ENCODE measurements at places on chromosomes 12 and 14.

DNA sequence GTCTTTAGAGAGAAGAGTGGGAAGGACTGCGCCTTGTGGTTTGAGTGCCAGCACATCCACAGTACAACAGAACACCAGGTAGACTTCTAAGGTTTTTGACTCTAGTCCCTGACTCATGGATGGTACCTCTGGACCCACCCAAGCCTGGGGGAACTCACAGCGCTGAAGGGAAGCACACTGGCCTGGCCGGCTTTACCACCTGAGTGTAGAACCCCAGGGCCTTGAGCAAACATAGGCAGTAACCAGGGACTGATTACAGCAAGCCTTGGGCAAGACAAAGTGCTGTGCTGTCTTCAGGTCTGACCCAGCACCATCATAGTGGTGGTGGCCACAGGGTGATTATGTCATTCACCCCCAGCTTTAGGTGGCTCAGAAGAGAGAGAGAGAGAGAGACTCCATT, 17.2 kb downstream of the EML5 start:
- no peak for DNase-seq

GRCh38 chr12:69619050-69619449, 8.3 kb upstream of the LRRC10 start:
- no peak for DNase-seq

GRCh38 chr14:91232052-91232451, 12.5 kb downstream of the GPR68 start:
- DNase-seq, result no peak

DNA sequence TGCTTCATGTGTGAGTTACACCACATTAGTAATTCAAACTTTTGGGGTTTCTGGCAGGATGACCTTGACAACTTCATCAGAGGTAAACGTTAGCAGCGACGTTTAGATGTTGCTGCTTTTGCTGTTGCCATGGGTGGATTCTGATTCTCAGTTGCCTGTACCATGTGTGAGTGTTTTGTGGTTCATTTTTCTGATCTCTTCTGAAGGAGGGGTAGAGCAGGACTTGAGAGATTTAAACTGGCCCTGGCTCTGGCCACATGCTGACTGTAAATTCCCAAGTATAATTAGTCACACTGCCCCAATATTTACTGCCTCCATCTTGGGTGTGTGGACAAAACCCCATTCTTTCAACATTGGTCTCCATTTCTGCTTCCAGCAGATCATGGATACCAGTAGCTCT, 110.4 kb downstream of the ETV6 start:
- DNase-seq, result no peak

DNA sequence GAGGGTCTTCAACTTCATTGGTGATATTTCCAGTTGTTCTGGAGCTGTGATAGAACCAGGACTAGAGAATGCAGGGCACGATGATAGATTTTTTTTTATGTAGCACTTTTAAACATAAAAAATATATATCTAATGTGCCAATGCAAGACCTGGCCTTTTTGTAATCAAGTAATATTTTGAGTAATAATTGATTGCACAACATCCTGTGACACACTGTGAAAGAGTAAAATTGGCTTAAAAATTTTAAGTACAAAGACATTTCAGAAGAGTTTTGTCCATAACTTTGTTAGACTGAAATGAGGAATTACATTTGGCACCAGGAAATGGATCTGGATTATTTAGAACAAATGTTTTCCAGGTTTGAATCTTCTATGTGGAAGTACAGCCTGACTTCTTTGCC, 22.1 kb downstream of the PRKCH start:
- DNase-seq, result peak; percentile 15

GRCh38 chr12:23350808-23351207, 598.7 kb downstream of the SOX5 start:
- DNase-seq, result no peak

GRCh38 chr12:53738406-53739213, 11.4 kb upstream of the CALCOCO1 start:
- no peak for DNase-seq

DNA sequence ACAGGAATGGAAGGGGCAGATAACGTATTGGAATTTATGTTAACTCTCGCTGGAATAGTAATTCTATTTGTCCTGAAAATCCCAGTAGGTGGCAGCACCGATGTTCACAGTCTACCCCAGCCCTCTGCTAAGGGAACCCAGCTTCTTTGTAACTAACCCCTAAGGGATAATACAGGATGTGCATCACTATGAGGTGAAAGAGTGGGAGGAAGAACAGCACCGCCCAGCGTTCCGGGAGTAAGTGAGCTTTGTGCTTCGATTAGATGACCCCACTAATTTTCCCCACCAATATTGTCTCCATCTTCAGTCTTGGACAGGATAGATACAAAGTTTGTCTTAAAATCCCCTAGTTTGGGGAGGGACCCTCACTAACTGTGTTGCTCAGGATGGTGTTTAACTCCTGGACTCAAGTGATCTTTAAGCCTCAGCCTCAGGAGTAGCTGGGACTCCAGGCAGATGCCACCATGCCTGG, 2.7 kb downstream of the SLC2A3 start:
- peak; percentile 96 for DNase-seq

All from iris pigment epithelial cell (primary cell).